ENCODE measurements at places on chromosomes 4 and X. TPM values are rescaled to one million over a fixed set of nuclear protein-coding genes. Genes with fewer than 3 reads are reported as not detected.

PDE6B gene
- total RNA-seq: not detected

PAGE1 gene
- not detected for total RNA-seq

LUZP4 gene
- total RNA-seq: not detected

IL13RA2 gene
- total RNA-seq: not detected

CTAG1B gene
- not detected for total RNA-seq

TMEM154 gene
- total RNA-seq: 0.06 TPM

PDE5A gene
- total RNA-seq: 0.36 TPM

KIT gene
- not detected for total RNA-seq

CSAG1 gene
- not detected for total RNA-seq

GPR34 gene
- total RNA-seq: not detected

CCDC120 gene
- total RNA-seq: 3.0 TPM

MXRA5 gene
- not detected for total RNA-seq

AMTN gene
- not detected for total RNA-seq
